Activated CD4-positive, alpha-beta T cell treated with anti-CD3 and anti-CD28 coated beads, Interleukin-2, amount 50 U/mL, for 24 hours (primary cell): ENCODE measurements at places on chromosomes 3 and 15.
A peak's percentile ranks its signal among the peaks of the same experiment; 100 is the strongest.

DNA sequence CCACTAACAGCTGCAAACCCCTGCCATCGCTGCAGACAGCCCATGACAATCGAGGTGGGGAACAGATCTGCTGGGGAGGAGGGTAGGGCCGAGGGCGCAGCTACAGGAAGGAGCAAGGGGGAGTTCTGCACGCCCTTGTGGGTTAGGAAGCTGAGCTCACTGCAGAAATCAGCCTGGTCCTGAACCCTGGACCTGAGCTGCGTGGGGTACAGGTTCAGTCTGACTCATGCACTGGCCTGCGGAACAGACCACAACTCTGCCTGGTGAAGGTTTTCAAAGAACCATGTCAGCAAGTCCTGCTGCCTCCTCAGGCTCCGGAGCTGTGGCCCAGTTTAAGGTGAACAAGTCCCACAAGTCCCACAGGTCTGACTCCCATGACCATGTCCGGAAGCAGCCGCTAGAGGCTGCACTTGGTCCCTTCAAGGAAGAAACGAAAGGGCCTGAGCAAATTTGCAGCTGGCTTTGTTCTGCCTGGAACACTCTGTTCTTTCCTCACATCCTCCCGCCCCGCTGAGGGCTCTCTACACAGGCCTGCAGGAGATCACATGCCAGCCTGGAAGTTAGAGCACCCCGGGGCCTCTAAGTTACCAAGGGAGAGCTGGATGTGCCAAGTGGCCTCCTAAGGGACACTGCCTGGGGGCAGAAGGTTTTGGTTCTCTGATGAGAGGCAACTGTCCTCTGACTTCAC lies 49.4 kb upstream of the AKAP13 start:
- DNase-seq: peak; percentile 54

DNA sequence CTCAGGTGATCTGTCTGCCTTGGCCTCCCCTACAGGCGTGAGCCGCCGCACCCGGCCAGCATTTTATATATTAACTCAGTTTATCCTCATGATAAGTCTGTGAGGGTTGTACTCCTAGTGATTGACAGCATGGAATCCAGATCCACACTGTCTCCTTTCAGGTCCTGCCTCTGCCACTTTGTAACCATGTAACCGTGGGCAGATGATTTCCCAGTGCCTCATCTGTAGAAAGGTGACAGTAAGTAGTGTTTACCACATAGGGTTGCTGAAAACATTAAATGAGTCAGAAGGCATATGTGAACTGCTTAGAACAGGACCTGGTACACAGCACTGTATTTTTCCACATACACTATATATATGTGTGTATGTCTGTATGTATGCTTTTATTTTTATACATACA lies 2.4 kb downstream of the FYTTD1 start:
- no peak for DNase-seq

- no peak for DNase-seq
These were observed 880 bp upstream of the ARMC8 start for GRCh38 chr3:138186221-138186620.

DNA sequence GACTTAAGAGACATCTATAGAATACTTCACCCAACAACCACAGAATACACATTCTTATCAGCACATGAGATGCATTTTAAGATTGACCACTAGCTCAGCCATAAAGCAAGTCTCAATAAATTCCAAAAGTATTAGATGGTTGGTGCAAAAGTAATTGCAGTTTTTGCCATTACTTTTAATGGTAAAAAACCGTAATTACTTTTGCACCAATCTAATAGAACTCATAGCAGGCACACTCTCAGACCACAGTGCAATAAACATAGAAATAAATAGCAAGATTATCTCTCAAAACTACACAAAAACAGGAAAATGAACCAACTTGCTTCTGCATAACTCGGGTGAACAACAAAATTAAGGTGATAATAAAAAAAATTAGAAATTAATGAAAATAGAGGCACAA lies 33.7 kb upstream of the PPM1L start:
- no peak for DNase-seq

- no peak for DNase-seq
These were observed 183.6 kb downstream of the EPHB1 start for GRCh38 chr3:134978658-134979057.

- no peak for DNase-seq
These were observed at the start of gene ROBO2 for GRCh38 chr3:77039606-77040171. ROBO2 (plus strand) TSS chr3:77040099; CDS start chr3:77040786, 687 bp downstream.

GRCh38 chr15:90003736-90004135 lies 2.6 kb downstream of the ZNF710 start:
- no peak for DNase-seq

DNA sequence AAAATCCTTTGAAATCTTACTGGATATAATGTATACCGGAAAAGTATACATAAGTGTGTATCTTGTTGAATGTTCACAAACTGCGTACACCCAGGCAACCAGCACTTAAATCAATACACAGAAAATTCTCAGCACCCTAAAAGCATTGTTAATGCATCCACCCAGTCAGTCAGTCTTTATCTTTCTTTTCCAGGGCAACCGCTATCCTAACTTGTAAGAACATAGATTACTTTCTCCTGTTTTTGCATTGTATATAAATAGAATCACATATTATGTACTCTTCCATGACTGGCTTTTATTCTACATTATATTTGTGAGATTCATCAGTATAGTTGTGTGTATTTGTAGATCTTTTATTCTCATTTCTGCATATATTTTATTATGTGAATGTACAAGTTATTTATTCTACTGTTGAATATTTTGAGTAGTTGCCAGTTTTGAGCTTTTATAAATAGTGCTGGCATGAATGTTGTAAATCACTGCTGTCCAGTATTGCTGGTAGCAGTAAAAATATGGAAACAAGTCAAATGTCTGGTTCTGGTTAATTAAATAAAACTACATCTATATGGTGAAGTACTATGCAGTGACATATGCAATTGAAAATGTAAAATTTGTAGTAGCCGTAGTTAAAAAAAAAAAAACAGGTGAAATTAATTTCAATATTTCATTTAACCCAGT lies 62.1 kb downstream of the PDCD6IP start:
- DNase-seq: no peak

GRCh38 chr3:159894386-159894785 lies 94.2 kb upstream of the IL12A start:
- no peak for DNase-seq

DNA sequence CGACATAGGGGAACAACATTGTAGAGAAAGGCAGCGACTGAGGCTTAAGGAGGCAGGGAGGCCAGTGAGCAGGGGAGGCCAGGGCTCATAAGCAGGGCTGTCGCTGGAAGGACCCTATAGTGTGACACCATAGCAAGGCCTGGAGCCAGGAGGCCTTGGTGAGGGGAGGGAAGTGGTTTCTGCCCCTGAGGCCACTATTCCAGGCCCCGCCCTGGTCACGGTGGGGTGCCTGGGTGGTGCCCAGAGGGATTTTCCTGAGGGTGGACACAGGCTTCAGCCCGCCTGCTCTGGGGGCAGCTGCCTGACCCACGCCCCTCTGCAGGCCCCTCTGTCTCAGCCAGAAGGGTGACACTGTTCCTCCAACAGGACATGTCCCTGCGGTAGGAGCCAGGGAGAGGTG lies 147.8 kb upstream of the IQSEC1 start:
- no peak for DNase-seq

GRCh38 chr15:72116731-72117485 lies 1.0 kb downstream of the MYO9A start:
- DNase-seq: peak; percentile 6

DNA sequence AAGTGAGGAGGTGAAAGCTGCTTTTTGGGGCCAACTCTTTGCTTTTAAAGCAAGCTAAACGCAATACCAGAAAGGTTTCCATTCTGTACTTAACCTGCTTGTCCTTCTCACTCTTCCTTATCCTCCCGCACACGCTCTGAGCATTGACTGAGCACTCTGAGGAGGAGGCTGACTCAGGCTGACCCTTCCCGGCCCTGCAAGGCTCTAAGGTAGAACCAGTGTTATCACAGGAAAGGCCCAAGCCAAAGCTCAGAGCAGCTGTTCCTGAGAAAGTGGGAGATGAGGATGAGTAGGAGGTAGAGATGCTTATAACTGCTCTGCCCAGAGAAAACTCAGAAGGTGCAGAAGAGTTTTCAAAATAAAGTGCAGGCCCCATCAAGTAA lies 2.3 kb downstream of the B3GNT5 start:
- no peak for DNase-seq

DNA sequence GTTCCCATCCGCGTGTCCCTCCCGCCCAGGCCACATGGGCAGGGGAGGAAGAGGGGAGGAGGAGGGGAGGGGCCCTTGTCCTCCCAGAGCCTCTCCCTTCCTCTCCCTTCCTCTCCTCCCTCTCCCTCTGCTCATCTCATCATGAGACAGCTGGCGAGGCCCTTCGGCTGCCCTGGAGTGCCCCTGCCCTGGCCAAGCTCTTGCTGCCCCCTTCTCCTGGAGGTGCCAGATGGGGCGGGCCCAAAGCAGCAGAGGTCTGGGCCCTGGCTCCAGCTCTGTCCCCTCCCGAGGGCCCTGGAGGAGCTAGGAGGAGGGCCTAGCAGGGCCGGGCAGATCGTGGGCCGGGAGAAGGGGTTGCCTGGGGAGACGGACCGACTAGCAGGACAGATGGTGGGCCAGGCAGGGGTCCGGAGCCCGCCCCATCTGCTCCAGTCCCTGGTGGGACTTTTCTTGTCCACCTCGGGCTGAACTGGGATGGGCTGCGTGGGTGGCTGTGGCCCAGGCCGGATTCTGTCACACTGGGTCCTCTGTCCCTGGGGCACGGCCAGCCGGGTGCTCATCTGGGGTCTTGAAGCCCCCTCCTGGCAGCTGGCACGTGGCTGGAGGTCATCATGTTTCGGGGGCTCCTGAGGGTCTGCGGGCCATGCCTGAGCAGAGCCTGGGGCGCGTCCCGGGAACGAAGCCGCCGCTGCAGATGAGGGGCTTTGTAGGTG lies 183.4 kb downstream of the GOLGA6L6 start:
- peak; percentile 8 for DNase-seq

GRCh38 chr3:184788751-184789150 lies 23.2 kb upstream of the VPS8 start:
- no peak for DNase-seq

DNA sequence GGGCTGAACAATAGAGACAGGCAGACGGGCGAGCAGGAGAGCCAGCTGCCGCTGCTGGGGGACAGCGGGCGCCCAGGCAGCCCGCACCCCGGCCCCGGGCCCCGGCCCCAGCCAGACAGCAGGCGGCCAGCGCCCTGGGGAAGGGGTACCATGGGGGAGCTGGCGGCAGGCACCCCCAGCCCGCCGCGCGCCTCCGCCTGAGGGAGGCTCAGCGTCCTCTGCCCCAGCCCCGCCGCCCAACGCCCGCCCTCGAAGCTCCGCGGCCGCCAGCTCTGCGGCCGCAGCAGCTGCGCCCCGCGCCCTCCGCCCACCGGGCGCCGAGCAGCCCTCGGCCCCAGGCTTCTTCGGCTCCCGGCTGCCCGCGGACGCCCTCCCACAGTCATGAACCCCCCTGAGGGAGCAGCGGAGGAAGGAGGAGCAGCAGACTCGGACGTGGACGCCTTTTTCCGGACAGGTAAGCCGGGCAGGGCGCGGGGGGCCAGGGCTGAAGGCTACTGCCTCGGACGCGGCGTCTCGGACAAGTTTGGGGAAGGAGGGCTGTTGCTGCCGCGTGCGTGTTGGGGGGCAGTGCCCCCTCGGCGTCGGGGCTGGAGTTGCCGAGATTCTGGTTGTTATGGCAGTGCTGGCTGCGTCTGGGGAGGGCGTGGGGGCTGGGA lies 41.6 kb upstream of the ROPN1 start:
- no peak for DNase-seq

DNA sequence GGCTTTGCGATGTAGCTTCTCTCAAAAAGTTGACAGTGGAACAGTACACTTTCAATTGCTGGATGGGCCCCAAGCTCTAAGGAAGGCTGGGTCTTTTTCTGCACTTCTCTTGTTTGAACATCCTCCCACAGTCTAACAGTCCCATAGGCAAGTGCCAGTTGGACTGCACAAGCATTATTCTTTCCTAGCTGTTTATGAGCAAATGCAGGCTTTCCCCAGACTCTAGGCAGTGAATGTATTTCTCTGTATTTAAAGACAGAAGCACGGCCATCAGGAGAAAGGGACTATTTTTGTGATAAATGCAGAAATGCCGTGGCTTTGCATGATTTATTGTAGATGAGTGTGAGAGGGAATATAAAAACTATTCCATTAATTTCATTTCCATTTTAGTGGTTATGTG lies 539.3 kb upstream of the LMCD1 start:
- no peak for DNase-seq

DNA sequence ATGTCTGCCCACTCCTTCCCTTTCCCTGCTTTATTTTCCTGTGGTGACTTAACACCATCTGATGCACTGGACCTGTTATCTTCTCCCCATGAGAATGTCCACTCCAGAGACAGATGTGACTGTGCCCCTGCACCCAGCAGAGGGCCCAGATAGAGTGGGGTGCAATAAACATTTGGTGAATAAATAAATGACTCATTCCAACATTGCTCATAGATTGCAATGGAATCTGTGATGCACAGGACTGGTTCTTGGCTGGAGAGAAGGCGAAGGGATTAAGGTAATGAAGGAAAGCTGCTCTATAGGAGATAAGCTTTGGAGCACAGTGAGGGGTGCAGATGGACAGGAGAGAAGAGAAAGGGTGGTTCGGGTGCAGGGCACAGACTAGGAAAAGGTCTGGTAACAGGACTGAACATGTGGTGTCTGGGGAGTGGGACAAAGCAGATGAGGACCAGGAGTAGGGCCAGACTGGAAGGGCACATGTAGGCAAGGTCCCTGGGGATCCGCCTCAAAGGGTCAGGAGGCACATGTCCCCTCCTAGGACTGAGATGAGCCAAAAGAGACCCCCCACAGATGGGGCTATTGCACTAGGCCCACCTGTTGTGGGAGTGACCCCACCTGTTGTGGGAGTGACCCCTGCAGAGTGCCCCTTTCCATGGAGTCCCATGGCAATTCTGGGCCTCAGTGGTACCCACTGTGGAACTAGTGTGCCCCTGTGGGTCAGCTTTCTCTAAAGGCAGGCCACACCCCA lies 17.5 kb upstream of the POC1A start:
- DNase-seq: no peak

GRCh38 chr15:66713843-66714508 lies 11.9 kb downstream of the SMAD6 start:
- DNase-seq: no peak

- no peak for DNase-seq
These were observed 39.8 kb upstream of the SGO1 start for GRCh38 chr3:20225769-20226168.

- DNase-seq: no peak
These were observed 229.6 kb downstream of the BBX start for GRCh38 chr3:107752202-107752990.

DNA sequence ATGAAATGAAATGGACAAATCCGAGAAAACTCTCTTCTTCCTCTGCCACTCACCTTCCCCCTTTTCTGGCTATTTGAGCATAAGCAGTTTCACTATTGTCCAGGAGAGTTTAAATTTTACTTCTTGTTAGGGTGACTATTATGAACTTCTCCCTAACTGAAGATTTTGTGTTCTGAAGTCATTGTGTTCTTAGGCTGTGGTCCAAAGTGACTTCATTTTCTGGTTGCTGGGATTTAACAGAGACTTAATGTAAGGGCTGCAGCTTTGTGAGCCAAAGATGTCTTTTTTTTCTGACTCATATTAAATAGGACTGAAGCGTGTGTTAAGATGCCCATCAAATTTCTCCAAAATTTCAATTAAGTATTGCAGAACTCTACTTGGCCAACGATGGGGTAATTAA lies 46.5 kb upstream of the FSTL1 start:
- no peak for DNase-seq

GRCh38 chr3:156761713-156762451 lies 64.3 kb upstream of the LEKR1 start:
- no peak for DNase-seq

GRCh38 chr15:25171856-25172687 lies 217.3 kb downstream of the SNRPN start:
- no peak for DNase-seq

- DNase-seq: no peak
These were observed 145.1 kb downstream of the VGLL4 start for GRCh38 chr3:11498646-11499045.

- no peak for DNase-seq
These were observed 3.3 kb upstream of the NDN start for GRCh38 chr15:23690450-23690852.
